ENCODE measurements at places on chromosomes 1 and 21.

- no peak overlapping the region for H3K4me3 ChIP-seq
- H3K36me3 ChIP-seq, result no peaks in the 10 kb centered on the region
- DNase-seq, result no peak
- H3K27ac ChIP-seq, result no peak overlapping the region
- H3K27me3 ChIP-seq, result no peaks in the 10 kb centered on the region
- H3K4me1 ChIP-seq, result no peaks in the 10 kb centered on the region
Observed at GRCh38 chr1:107704911-107705310, 260.1 kb downstream of the VAV3 start.

DNA sequence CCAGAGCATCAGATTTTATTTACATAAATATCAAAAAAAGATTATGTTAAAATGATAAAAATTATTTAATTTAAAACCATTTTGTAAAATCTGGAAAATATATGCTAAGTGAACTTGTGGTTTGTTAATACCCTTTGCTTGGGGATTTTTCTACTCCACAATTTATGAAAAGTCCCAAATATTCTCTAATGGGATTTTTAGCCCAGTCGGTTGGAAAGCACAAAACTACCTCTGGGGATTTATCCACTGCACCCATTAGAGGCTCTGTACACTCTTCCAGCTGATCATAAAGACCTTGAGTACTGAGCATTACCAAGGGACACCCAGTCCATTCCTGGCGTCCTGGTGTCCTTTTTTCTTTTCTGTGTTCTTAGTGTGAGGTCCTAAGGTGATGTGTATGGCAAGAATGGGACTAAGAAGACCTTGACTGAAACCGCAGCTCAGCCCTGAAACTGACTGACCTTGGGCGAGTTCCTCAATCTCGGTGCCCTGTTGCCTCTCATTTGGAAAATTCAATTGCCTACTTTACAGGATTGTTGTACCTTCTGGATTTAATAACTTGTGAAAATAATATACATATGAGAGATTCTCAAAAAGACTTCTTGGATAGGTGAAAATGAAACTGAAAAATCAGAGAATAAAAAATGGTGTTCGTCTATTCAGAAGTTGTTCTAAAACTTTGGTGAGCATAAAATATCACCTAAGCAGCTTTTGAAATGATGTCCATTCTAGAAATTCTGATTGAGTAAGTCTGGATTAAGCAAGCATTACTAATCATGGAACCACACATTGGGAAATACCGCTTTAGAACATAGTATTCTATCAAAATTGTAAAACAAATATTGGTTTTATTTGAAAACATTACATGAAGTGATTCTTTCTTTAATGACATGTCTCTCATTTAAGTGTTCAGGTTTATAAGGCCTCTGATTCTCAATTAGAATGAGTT, 21.5 kb upstream of the SAMSN1 start:
- no peaks in the 10 kb centered on the region for H3K27me3 ChIP-seq
- H3K27ac ChIP-seq, result no peak overlapping the region
- no peaks in the 10 kb centered on the region for H3K4me1 ChIP-seq

- DNase-seq, result peak; percentile 87
- H3K36me3 ChIP-seq, result no peaks in the 10 kb centered on the region
Observed at GRCh38 chr1:108877348-108878159, 769 bp downstream of the GPSM2 start.

DNA sequence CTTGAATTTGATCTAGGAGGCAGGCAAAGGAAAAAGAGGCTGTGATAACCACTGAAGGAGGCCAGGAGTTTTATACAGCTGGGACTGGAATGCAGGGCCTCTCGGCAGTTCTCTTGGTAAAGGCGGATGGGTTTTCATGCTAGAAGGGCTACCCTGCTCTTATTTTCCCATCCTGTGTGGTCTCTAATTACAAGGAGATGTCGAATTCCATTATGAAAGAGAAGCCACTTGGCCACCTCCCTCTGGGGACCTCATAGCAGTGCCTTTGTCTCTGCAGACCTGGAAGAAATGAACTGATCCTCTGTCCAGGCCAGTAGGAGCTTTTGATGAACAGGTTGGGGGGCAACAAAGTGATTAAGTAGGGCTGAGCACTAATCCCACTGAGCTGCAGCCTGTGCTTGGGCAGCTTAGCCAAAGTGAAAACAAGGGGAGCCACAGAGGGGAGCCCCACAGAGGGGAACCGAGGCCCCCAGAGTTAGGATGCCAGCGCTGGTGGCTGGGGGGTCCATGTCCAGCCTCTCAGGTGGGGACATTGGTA, 42.2 kb upstream of the BCAR3 start:
- H3K36me3 ChIP-seq, result no peaks in the 10 kb centered on the region
- no peak overlapping the region for H3K27ac ChIP-seq
- peaks cover 29% of the 10 kb centered on the region for H3K4me1 ChIP-seq
- no peaks in the 10 kb centered on the region for H3K27me3 ChIP-seq

- no peak for DNase-seq
- peak overlapping the region; percentile 79 for H3K27ac ChIP-seq
- H3K36me3 ChIP-seq, result peaks cover 96% of the 10 kb centered on the region
- peaks cover 35% of the 10 kb centered on the region for H3K4me1 ChIP-seq
Observed at GRCh38 chr1:160219062-160219929, 14.1 kb downstream of the PEA15 start.

DNA sequence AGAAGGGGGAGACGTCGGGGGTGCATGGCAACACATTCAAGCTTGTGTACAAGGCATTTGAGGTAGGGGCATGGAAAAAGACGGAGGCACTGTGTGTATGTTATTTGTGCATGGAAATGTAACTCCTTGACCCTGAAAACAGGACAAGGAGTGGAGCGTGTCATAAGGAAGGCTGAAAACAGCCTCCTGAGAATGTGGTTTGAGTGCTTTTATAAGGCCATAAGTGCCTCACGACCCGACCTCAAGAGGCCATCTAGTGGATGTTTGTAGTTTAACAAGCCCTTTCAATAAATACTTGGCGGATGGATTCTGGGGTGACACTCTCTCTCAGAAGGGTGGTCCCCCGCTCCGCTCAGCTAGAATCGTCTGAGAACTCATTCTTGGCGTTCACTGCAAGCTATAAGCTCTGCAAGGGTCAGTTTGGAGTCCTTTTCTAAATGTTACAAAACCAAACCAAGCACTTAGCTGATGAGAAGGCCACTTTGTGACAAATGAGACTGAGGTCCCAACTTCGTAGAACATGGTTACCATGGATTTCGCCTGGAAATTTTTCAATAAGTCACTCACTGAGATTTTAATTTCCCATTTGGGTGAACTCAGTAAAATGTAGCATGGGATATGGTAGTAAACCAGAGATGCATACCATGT, 38.8 kb upstream of the CLCA4 start:
- no peak for DNase-seq
- H3K4me3 ChIP-seq, result no peak overlapping the region
- H3K27ac ChIP-seq, result no peak overlapping the region
- H3K27me3 ChIP-seq, result no peaks in the 10 kb centered on the region
- H3K4me1 ChIP-seq, result peaks cover 21% of the 10 kb centered on the region
- H3K36me3 ChIP-seq, result no peaks in the 10 kb centered on the region

DNA sequence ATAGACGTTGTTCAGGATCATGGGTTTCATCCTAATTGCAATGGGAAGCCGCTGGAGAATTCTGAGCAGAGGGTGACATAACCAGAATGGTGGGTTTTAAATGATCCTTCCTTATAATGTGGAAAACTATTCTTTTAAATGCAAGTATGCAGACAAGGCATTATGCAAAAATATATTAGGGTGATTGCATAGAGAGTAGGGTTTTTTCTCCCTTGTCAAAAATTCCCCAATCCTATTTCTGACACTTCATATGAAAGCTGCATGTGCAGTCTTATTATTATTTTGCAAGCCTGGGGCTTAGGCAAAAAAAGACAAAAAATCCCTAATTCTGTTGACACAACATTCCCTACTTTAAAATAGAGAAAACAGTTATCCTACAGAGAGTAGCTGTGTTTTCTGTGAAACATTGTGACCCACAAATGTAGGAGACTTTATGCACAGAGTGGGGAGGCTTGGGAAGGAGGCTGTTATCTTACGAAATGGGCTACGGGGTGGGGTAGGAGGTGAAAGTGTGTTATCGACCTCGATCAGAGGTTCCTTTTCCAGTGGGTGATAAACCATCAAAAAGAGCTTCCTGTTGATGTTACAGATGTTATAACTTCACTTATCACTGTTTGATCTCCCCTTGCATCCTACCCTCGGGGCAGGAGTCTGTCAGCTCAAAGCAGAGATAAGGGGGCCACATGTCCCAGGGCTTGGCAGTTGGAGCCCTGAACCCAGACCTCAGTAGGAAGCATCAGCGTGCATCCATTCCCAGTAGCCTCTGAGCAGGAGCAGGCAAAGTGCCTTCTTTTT, 27.2 kb downstream of the RHEX start:
- H3K4me3 ChIP-seq, result no peak overlapping the region
- H3K36me3 ChIP-seq, result no peaks in the 10 kb centered on the region
- H3K27ac ChIP-seq, result no peak overlapping the region

- no peaks in the 10 kb centered on the region for H3K27me3 ChIP-seq
- no peak overlapping the region for H3K4me3 ChIP-seq
- no peaks in the 10 kb centered on the region for H3K4me1 ChIP-seq
- H3K36me3 ChIP-seq, result no peaks in the 10 kb centered on the region
- DNase-seq, result no peak
- no peak overlapping the region for H3K27ac ChIP-seq
Observed at GRCh38 chr1:160058087-160058486, 11.9 kb downstream of the KCNJ10 start.

DNA sequence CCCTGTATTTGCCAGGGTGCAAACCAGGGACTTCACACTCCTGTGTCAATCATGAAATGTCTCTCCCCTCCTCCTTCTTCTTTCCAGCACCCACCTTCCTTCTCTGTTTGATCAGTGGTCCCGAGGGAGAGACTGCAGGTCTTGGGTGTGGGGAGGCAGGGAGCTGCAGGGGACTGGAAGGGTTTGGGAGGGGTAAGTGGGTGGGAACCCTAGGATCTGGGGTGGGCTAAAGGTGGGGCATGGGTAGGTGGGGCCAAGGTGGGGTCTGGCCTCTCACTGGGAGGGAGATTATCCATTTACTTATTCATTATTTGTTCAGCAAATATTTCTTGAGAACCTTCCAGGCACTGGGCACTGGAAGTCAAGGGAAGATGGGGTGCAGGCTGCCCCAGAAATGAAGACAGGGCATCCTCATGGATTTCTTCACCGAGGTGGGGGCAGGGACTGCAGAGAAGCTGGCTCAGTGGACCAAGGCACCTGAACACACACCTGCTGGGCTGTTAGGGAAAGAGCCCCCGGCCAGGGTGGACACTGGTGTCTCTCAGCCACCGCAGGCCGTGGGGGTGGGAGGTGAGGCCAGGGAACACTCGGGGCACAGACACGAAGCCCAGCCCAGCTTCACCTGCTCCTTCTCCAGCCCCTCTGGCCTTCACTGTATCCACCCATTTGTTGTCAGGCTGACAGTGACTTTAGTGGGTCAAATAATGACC, 193.9 kb upstream of the C1orf174 start:
- no peak overlapping the region for H3K27ac ChIP-seq
- H3K4me3 ChIP-seq, result no peak overlapping the region

GRCh38 chr1:221606256-221606655, 135.6 kb downstream of the DUSP10 start:
- no peaks in the 10 kb centered on the region for H3K36me3 ChIP-seq
- H3K4me1 ChIP-seq, result no peaks in the 10 kb centered on the region
- DNase-seq, result no peak
- no peak overlapping the region for H3K27ac ChIP-seq
- no peaks in the 10 kb centered on the region for H3K27me3 ChIP-seq
- H3K4me3 ChIP-seq, result no peak overlapping the region

DNA sequence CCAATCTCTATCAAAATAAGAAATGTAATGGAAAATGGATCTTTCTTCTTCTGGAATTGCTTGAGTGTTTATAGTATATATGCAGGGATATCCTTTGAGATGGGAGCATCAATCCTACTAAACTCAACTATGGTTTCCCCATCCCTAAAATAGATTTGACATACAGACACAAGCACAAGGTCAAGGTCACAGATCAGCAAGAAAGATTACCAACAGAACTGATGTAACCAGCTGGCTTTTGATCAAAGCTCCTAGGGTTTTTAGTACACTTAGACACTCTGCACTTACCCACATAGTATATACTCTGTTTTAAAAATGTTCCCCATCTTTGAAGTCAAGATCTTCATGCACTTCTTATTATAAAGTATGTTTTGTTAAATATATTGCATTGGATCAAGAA, 85.5 kb downstream of the NRIP1 start:
- H3K27ac ChIP-seq, result no peak overlapping the region
- H3K4me3 ChIP-seq, result no peak overlapping the region
- peaks cover 7% of the 10 kb centered on the region for H3K4me1 ChIP-seq
- H3K36me3 ChIP-seq, result no peaks in the 10 kb centered on the region
- H3K27me3 ChIP-seq, result no peaks in the 10 kb centered on the region

DNA sequence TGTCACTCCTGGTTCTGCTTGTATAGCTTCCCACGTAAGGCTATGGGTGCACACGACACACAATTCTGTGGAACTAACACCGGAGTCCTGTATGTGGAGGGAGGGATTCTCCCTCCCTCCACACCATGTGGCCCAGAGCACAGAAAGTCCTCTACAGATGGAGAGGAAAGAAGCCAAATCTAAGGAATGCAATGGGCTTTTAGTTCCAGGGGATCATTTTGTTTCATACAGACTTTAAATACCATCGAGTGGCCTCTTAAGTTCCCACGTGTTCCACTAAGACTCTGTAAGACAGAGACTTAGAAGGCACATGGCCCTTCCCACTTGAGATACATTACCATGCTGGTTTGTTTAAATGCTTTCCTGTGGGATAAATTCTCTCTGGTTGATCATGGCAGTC, 156.0 kb downstream of the TGFB2 start:
- H3K36me3 ChIP-seq, result no peaks in the 10 kb centered on the region
- no peaks in the 10 kb centered on the region for H3K27me3 ChIP-seq
- peaks cover 27% of the 10 kb centered on the region for H3K4me1 ChIP-seq
- no peak for DNase-seq
- H3K4me3 ChIP-seq, result no peak overlapping the region

DNA sequence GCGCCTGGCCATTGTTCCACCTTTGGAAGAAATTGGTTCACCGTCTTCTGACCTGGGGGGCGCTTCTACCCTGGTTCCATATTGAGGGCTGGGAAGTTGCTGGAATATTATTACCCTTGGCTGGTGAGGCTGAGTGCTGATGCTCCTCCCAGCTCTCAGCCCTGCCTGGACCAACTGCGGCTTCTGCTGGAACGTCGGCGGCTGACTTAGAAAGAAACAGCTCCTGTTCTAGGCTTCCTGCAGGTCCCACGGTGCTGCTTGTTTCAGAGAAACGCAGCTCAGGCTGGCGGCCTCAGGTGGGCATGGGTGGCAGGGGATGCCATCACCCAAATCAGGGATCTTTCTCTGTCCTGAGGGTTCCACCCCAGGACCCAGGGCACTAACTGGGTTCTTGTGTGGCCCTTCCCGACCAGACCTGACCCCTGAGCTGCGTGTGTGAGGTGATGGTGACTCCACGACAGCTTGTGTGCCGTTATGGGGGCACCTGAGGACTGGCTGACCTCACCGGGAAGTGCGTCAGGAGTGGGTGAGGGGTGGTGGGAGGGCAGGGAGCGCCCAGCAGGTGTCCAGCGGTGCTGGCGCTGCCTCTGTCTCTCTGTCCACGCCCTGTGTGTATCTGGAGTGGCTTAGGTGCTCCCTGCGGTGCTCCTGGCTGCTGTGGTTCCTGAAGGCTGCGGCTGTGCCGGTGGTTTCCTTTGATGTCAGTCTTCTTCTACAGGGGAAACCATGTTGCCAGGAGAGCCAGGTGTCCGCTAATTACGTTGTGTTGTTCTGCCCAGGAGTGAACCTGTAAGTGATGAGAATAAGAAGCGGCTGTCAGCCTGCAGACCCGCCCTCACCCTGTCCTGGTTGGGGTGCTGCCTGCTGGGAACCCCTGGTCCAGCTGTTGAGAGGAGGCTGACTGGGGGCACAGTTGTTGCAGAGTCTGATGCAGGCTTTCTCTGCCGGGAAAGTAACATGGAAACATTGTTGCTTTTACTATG, 8.9 kb downstream of the SKI start:
- DNase-seq, result no peak
- H3K36me3 ChIP-seq, result peaks cover 7% of the 10 kb centered on the region
- peak overlapping the region; percentile 18 for H3K4me3 ChIP-seq
- peaks cover 100% of the 10 kb centered on the region for H3K4me1 ChIP-seq
- no peaks in the 10 kb centered on the region for H3K27me3 ChIP-seq
- H3K27ac ChIP-seq, result peak overlapping the region; percentile 91

All from esophagus muscularis mucosa (tissue), 4 donors.